ENCODE measurements at places on chromosomes 6 and 20.

GRCh38 chr6:122153557-122153956 lies 245.9 kb upstream of the HSF2 start:
- DNase-seq: no peak

GRCh38 chr6:56840467-56841380 lies 114.2 kb upstream of the BEND6 start:
- DNase-seq: peak; percentile 59

GRCh38 chr20:60116128-60116909 lies 158.1 kb downstream of the CDH26 start:
- no peak for DNase-seq

DNA sequence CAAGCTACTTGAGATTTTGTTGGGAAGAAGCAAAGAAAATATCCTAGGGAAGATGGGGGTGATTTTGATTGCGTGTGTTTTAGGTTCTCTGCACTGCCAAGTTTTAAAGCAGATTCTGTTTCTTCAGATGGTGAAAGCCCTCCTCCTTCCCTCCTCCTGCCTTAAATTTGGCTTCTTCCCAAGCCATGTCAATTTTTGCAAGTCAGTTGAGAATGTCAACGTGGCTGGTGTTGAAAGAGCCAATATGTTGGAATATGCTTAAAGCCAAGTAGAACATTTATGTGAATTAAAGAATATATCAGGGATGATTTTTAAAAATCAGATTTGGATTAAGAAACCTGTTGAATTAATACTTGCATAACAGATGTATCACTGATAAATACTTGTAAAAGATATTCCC lies 270.8 kb downstream of the ARID1B start:
- peak; percentile 71 for DNase-seq

DNA sequence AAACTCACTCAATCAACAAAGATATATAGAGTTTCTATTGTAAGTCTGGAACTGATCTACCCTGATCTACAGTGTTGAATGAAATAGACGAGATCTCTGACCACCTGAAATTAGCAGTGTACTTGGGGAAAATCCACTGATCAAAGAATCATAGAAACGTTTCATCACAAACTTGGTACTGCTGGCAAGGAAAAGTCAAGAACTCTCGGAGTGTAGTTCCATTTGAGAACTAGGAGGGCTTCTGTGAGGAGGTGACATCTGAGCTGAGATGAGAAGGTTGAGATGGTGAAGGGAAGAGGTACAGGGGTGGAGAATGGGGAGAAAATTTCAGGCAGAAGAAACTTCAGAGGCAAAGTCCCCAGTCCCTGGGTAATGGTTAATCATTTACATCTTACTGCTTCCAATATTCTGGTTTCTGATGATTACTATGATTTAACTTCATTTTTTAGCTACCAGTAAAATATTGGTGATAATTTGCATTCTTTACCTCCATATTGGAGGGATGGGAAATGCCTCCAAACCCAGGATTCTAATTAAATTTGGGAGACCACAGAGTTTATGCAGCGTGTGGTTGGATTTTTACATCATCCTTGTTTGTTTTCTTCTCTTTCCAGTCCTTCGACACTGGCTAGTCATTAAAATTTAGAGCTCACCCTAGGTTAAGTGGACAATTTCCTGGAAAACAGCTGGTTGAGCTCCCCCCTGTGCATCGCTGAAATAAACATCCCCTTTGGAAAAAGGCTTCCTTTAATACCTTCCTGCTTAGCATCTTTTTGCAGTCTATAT lies 191.9 kb downstream of the BCAS1 start:
- DNase-seq: no peak

DNA sequence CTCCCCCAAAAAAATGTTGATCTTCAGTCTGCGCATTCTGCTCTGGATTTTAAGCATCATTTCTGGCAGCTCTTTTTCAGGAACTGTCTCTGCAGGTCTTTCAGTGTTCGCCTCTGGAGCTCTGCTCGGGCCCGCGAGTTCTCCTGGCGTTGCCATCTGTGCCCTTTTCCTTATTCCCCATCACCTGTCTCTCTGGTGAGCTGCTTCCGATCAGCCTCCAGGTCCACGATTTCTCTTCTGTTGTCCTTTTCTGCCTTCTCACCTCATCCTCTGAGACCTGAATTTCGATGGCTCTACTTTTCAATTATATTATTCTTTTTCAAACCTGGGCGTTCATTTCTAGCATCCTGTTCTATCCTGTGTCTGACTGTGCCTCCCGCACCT lies 590 bp upstream of the MAP1LC3A start:
- DNase-seq: no peak

DNA sequence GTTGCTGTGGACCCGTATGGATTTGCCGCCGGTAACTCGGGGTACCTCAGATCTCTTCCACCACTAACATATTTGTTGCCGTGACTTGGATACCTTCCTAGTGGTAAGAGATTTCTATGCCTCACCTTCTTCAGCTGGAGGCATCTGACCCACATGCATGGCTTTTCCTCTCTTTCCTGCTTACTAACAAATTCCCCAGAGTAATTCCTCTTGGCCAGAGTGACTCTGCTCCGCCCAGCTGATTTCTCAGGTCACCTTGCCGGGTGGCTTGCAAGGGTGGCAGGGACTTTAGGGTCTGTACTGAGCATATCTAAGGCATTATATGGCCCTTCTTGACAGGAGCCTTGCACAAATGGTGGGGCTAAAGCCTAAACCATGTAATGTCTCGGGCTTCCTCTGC lies 38.2 kb downstream of the FAM184A start:
- no peak for DNase-seq

GRCh38 chr6:152117156-152118133 lies 310.0 kb downstream of the ESR1 start:
- DNase-seq: peak; percentile 28

DNA sequence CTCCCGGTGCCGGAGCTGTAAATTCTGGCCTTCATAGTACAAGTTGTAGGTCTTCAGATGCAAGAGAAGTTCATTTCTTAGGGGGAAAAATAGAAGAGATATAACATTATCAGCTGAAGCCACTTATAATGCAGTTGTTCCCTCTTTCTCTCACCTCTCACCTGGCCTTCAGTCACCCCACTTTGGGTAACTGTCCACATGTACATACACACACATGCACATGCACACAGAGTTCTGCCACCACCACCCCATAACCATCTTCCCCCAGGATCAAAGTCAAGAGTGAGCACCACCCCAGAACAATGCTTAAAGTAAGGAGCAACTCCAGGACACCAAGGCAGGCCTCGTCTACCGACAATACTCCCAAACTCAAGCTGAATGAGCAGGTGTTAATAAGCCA lies 76.3 kb downstream of the PRND start:
- no peak for DNase-seq

- no peak for DNase-seq
Measured at GRCh38 chr6:25404693-25405169, 125.6 kb downstream of the CARMIL1 start.

- no peak for DNase-seq
Measured at GRCh38 chr6:132612449-132613108, 11.5 kb downstream of the TAAR2 start.

DNA sequence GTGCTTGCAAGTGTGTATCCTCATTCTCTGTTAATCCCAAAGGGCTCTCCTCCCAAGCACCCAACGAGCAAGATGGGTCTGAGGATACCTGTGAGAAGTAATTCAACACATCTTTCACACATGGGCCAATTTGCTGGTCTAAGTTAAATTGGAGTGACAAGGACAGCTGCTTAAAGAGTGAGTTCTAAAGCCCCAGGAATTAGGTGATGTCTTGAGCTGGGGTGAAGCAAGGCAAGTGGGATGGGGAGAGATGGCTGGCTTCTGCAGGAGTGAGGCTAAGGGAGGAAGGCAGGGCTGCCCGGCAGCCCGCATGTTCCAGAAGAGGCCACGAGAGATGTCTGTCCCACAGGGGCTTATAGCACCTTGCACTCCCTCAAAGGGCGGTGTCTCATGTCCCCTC lies 288.5 kb downstream of the CDH26 start:
- DNase-seq: no peak

- no peak for DNase-seq
Measured at GRCh38 chr6:131717836-131718542, 7.2 kb upstream of the CTAGE9 start.

DNA sequence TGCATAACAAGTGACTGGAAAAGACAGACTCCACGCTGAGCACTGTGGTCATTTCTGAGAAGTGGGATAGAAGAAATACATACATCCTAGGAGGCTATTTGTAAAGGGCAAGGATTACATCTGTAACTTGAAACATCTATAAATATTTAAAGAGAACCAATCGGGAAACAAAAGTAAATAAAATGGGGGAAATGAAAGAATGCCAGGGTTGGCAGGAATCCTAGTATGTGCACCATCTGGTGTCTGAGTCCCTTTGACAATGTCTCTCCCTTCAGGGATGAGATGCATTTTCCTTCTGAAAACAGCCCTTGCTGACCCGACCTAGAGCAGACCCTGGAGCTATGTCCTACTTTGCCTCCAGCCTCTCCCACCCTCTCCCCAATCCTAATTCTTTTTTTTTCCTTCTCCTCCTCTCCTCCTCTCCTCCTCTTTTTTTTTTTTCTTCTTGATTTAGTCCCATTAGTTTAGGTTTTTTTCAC lies 53.2 kb downstream of the VSTM2L start:
- peak; percentile 25 for DNase-seq

DNA sequence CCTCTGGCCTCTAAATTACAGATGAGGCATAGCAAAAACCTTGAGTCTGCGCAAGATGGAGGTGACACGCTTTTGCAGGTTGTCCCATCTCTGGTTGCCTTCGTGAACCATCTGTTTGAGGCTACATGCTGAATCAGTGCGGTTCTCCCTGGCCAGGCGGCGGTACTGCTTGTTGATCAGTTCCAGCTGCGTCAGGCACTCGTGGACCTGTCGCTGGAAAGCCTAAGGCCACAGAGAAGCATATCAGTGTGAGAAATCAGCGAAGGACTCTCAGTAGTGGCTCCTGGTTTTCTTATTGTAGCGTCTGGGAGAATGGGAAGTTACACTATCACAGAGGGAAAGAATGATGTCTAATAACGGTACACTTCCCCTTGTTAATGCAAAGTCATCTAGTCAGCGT lies 344.4 kb downstream of the ESR1 start:
- DNase-seq: no peak

DNA sequence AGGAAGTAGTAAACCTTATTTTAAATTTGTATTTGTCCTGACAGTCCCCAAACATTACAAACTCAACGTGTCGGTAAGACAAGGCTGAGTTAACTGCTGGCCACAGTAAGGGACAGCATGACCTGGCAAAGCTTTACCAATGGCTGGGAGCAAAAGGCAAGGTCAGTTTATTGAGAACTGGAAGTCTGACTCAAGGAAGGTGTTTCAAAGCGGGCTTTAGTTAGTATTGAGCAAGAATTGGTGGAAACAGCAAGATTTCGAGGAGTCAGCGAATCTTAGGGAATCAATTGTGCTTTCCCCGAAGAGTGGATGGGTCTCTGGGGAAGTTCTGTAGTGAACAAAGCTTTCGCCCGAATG lies 885 bp upstream of the GZF1 start:
- peak; percentile 15 for DNase-seq

- no peak for DNase-seq
Measured at GRCh38 chr20:16257021-16257420, 316.2 kb downstream of the KIF16B start.

Data from fibroblast of gingiva (primary cell).